ENCODE measurements at places on chromosomes 3 and 15.

DNA sequence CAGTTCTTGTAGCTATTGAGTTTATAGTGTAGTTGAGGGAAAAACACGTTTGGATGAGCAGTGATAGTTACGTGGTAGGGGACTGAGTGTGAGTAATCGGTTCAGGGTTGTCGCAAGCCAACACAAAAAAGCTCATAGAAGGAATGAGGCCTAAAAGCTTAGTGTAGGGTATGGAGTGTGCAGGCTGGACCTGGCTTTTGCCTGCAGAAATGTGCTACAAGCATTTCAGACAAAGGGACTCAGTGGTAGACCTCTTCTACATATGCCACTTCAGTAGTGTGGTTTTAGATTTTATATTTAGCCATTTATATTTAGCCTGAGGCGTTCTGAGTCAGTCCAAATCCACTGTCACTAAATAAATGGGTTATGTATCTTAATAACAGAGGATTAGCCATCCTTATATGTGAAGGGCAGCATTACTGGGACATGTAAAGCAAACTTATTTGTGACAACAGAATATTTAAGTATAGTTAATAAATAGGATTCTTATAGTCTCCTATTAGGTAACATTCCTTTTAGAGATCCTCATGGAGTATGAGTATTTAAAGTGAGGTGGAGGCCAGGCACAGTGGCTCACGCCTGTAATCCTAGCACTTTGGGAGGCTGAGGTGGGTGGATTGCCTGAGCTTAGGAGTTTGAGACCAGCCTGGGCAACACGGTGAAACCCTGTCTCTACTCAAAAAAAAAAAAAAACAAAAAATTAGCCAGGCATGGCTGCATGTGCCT, 21.8 kb downstream of the ATP2C1 start:
- DNase-seq: no peak

DNA sequence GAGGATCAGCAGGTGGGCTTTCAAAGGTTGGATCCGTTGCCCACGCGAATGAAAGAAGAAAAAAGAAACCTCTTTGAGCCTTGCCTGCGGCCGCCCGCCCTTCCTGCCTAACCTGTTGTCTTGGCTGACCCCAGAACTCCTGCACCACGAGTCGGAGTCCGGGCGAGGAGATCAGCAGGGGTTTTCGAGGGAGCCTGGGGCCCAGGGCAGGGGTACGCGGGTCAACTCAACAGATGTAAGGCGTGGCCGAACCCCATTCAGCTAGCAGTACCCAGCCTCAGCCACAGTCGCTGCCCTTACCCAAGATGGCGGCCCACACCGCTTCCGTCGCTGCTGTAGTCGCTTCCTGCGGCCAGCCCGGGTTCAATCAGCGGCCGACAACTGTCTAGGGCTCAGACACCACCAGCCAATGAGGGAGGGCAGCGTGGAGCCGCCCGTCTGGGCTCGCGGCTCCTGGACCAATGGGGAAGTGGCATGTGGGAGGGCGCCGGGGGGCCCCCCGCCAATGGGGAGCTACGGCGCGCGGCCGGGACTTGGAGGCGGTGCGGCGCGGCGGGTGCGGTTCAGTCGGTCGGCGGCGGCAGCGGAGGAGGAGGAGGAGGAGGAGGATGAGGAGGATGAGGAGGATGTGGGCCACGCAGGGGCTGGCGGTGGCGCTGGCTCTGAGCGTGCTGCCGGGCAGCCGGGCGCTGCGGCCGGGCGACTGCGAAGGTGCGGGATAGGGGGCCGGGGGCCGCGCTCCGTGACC, at the start of gene MANF:
MANF (plus strand) TSS at position 566 of the 748 bp plus-strand sequence; CDS start at position 618, 52 bp downstream.
- peak; percentile 100 for DNase-seq

DNA sequence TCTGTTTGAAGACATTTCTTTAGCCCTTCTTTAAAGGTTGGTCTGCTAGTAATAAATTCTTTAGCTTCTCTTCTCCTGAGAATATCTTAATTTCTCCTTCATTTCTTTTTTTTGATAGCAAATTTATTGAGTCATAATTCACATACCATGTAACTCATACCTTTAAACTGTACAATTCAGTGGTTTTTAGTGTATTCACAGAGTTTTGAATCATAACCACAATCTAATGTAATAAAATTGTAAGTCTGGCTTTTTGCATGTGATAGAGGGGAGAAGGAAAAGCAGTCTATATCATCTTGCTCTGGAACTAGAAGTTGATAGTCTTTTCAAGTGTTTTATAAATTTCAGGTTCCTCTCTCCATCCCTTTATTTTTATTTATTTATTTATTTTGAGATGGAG, 81.3 kb downstream of the APBA2 start:
- no peak for DNase-seq

- peak; percentile 17 for DNase-seq
Measured at GRCh38 chr3:39809995-39810595, 686 bp downstream of the MYRIP start.
